ENCODE measurements at places on chromosomes 12 and 14.

DNA sequence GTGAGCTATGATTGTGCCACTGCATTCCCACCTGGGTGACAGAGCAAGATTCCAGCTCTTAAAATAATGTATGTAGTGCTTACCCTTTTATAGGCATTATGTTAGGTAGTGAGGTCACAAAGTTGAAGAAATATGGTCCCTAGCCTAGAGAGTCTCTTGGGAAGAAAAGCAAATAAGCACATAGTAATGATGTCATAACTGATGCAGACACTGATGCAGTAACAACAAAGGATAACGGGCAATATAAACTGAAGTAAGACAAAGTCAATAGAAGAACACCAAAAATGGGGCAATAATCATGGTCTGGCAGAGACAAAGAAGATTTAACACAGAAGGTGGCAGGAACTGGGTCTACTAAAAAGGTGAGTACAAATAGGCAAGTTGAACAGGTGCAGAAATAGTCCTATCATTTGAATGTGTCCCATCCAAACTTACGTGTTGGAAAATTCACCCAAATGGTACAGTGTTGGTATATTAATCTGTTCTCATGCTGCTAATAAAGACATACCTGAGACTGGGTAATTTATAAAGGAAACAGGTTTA is 93.5 kb downstream of the CPNE8 start:
- H3K27ac ChIP-seq: no peak overlapping the region
- DNase-seq: no peak
- no peak overlapping the region for H3K4me3 ChIP-seq
- H3K36me3 ChIP-seq: peaks cover 5% of the 10 kb centered on the region

GRCh38 chr12:38614171-38614570 is 291.2 kb downstream of the CPNE8 start:
- DNase-seq: no peak
- no peak overlapping the region for H3K27ac ChIP-seq
- H3K36me3 ChIP-seq: no peaks in the 10 kb centered on the region
- no peaks in the 10 kb centered on the region for H3K27me3 ChIP-seq

DNA sequence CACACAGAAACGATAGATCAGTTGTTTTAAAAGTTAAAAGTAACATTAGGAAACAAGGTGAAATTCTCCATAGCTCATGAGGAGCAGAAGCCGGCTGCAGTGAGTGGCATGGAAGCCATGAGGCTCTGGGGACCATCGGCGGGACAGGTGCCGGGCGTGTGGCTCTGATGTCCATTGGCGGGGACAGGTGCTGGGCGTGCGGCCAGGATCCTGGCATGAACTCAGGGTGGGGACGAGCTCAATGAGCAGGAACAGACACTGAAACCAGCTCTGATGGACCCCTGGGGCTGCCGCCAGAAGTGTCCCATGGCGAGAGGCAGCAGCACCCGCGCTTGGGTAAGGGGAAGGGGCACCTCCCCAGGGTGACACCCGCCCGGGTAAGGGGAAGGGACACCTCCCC is 75.1 kb downstream of the NOC4L start:
- DNase-seq: no peak
- H3K4me1 ChIP-seq: peaks cover 9% of the 10 kb centered on the region
- H3K27me3 ChIP-seq: peaks cover 46% of the 10 kb centered on the region
- H3K36me3 ChIP-seq: no peaks in the 10 kb centered on the region
- H3K4me3 ChIP-seq: no peak overlapping the region

GRCh38 chr14:95691591-95691990 is 5.4 kb downstream of the TCL1B start:
- no peaks in the 10 kb centered on the region for H3K36me3 ChIP-seq
- no peak overlapping the region for H3K4me3 ChIP-seq
- no peak for DNase-seq
- no peak overlapping the region for H3K27ac ChIP-seq
- H3K27me3 ChIP-seq: peaks cover 2% of the 10 kb centered on the region

DNA sequence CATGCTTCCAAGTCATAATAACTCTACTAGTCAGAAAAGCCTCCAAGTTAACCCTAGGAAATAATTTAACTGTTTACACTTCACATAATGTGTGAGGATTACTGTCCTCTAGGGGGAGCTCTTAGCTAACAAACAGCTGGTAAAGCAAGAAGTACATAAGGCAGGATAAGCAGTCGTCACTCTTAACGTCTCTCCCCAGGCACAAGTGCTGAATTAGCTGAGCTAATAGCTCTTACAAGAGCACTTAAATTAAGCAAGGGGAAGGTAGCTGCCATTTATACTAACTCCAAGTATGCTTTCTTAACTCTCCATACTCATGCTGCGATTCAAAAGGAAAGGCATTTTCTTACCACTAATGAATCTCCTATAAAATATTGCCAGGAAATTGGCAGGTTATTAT is 79.3 kb upstream of the TSPAN11 start:
- no peak overlapping the region for H3K27ac ChIP-seq
- peaks cover 9% of the 10 kb centered on the region for H3K4me1 ChIP-seq
- no peaks in the 10 kb centered on the region for H3K36me3 ChIP-seq
- peak; percentile 82 for DNase-seq
- H3K27me3 ChIP-seq: no peaks in the 10 kb centered on the region

DNA sequence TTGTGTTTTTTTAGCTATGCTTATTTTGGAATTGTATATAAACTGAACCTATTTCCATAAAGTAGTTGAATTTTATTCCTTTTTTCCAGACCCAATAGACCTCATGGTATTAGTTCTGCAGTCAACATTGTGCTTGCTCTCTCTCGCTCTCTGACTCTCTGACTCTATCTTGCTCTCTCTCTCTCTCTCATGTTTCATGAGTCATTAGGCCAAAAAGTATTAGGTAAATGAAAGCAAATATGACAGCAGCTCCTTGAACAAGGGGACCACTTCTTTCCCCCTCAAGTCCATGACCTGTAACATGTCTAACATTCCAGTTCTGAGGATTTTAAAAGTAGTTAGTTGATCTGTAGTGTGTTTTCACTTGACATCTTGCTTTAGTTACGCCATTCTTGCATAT is 14.0 kb upstream of the C12orf71 start:
- peaks cover 6% of the 10 kb centered on the region for H3K4me1 ChIP-seq
- H3K36me3 ChIP-seq: no peaks in the 10 kb centered on the region
- H3K27ac ChIP-seq: no peak overlapping the region

GRCh38 chr12:110932046-110932445 is 11.7 kb upstream of the MYL2 start:
- peak; percentile 13 for DNase-seq
- no peak overlapping the region for H3K4me3 ChIP-seq
- H3K4me1 ChIP-seq: no peaks in the 10 kb centered on the region

DNA sequence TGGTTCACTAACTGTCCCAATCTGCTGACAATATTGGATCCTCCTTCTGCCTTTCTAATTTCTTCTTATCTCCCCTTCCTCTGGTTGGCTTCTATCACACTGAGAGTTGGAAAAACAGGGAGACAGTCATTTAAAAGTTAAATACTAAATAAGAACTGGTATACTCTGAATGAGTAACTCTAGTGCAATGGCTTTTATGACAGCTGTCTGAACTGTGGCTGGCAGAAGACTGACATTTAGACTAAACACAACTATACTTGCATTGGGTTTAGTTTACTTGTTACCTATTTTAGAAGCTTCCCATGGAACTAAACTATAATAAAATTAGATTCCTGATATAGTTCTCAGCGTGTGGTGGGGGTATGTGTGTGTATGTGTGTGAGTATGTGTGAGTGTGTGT is 7.9 kb upstream of the MAGOHB start:
- H3K4me1 ChIP-seq: no peaks in the 10 kb centered on the region
- H3K27ac ChIP-seq: no peak overlapping the region
- DNase-seq: no peak
- H3K27me3 ChIP-seq: no peaks in the 10 kb centered on the region

DNA sequence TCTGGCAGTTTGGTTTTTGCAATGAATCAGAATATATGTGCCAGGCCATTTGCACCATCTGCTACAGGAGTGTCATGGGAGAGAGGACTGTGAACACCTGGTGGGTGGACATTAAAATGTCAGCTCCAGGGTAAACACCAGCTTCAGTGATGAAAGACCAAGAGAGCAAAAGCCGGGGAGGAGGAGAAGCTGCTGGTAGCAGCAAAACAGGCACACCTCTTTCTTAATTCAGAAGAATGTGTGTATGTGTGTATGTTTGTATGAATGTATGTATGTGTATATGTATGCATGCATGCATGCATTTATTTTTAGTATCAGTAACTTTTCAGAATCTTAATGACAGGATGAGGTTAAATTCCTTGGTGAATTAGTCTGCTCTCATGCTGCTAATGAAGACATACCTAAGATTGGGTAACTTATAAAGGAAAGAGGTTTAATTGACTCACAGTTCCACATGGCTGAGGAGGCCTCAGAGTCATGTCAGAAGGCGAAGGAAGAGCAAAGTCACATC is 357.4 kb upstream of the PRICKLE1 start:
- no peak overlapping the region for H3K27ac ChIP-seq
- no peak for DNase-seq
- no peaks in the 10 kb centered on the region for H3K36me3 ChIP-seq
- no peak overlapping the region for H3K4me3 ChIP-seq
- no peaks in the 10 kb centered on the region for H3K27me3 ChIP-seq

All from common myeloid progenitor, CD34-positive (primary cell).